ENCODE measurements at places on chromosomes 13 and 19. TPM values are rescaled to one million over a fixed set of nuclear protein-coding genes. Genes with fewer than 3 reads are reported as not detected.

DNA sequence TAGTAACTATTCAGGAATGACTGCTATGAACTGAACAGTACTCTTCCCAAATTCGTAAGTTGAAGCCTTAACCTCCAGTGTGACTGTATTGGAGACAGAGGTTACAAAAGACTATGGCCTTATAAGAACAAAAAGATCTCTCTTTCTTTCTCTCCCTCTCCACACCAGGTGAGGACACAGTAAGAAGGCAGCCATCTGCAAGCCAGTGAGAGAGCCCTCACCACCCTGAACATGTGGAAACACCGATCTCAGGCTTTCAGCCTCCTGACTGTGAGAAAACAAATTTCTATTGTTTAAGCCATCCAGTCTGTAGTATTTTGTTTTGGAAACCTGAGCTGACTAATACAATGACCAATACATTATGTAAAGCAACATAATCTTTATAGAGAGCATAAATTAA lies 888.9 kb downstream of the SLITRK1 start:
- no peak overlapping the region for H3K27ac ChIP-seq
- no peak for DNase-seq
- no peak overlapping the region for H3K4me3 ChIP-seq
- H3K4me1 ChIP-seq, result no peaks in the 10 kb centered on the region
- H3K27me3 ChIP-seq, result no peaks in the 10 kb centered on the region

DNA sequence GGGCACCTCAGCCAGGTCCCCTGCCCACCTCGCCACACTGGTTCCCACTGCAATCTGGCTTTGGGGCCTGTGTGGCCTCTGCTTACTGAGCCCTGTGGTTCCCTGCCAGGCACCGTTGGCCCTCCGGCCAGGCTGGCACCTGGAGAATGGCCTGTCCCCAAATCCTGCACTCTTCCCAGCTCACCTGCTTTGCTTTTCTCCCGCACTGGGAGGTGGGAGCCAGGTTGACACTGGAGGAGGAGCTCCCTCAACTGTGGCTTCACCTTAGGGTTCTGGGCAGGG lies 97.0 kb downstream of the SCGB2B2 start:
- H3K36me3 ChIP-seq, result no peaks in the 10 kb centered on the region
- H3K4me3 ChIP-seq, result no peak overlapping the region
- H3K4me1 ChIP-seq, result no peaks in the 10 kb centered on the region

DNA sequence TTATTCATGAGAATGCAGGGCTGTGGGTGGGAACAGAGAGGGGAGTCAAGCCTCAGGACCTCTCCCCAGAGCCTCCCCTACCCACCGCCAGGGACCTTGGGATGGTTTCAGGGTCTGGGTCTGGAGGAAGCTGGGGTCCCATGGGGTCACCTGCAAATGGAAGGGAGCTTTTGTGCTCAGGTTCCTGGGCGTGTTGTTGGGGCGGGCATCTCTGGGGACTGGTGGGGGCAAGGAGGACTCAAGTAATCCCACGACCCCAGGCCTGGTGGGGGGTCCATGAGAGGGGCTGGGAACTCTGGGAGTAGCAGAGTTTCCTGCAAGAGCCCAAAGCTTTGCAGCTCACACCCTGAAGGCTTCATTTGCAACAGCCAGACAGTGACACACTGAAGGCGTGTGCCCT lies 60.2 kb downstream of the UNC13A start:
- no peaks in the 10 kb centered on the region for H3K4me1 ChIP-seq
- no peak for DNase-seq
- peaks cover 28% of the 10 kb centered on the region for H3K36me3 ChIP-seq
- peaks cover 6% of the 10 kb centered on the region for H3K27me3 ChIP-seq

DNA sequence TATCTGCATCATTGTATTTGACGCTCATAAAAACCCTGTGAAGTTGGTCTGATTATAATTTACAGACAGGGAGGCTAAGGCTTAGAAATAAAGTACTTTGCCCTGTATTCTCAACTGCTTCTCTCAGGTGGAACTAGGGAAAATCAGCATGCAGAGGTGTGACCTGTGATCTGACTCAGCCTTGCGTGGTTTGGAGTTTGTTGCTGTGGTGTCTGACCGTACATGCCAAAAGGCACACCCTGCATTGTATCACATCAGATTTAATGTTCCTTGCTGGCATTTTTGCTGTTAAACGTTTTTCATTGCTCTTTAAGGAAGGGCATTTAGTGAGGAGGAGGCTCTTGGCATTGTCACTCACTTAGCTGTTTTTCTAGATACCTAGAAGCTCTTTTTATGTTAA lies 58.8 kb upstream of the C1QTNF9B start:
- no peak overlapping the region for H3K27ac ChIP-seq
- no peak for DNase-seq
- H3K36me3 ChIP-seq, result no peaks in the 10 kb centered on the region

DNA sequence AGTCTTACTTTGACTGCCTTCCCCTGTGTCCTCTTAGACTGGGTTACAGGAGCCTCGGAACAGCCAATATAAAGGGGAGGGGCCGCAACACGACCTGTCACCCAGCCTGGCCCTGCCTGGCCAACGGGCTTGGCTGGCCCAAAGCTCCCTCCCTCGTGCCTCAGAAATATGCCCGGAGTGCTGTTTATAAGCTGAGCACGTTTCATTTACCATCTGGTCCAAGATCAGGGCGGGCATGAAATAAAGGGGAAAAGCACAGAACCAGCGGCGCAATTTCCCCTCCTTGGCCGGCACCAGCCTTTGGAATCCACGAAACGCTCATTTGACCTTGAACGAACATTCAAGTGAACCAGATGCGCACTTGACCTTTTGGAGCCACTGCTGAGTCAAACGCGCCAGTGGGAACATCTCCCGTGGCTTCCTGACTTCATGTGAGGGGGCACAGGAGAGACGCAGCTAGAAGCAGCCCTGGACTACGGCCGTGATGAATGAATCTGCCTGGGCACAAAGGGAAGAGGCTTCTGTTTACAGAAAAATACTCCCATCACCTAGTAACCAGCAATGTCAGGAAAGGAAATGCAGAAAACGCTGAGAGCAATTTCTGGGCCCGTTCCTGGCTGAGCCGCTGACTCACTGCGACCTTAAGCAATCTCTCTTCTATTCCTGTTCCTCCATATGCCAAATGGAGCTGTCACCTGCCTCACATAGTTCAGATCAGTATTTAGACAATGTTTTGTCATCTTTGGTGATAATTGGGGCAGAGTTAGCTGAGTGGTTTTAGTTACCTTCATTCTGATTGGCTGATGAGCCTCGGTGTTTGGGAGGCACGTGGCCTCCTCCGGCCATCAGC lies 53.3 kb downstream of the RFX2 start:
- peaks cover 6% of the 10 kb centered on the region for H3K36me3 ChIP-seq
- H3K27ac ChIP-seq, result no peak overlapping the region

DNA sequence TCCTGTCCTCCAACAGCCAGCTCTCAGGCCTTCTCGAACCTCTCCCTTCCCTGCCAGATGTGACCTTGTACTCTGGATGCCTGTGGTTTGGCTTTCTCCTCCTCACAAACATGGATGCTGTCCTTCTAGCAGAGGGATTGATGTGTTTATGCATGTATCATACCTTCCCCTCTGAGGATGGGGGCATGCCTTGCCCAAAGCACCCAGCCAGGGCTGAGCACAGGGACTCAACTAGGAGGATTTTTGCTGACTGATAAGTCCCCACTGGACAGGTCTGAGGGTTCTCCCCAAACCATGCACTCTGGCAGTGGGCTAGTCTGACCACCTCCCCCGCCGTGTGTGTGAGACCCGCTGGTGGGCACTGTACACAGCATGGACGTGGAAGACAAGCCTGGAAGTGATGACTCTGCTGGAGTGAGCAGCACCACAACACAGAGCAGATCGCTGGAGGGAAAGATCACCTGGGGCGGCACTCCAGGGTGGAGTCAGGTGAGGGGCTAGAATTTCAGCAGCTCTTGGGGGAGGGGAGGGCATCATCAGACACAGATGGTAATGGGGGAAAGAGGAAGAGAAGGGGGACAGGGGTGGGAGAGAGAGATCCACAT lies 360.3 kb upstream of the ZNF507 start:
- no peaks in the 10 kb centered on the region for H3K36me3 ChIP-seq
- no peak overlapping the region for H3K27ac ChIP-seq
- no peak overlapping the region for H3K4me3 ChIP-seq
- no peak for DNase-seq
- H3K4me1 ChIP-seq, result no peaks in the 10 kb centered on the region

- no peaks in the 10 kb centered on the region for H3K4me1 ChIP-seq
- no peak for DNase-seq
- no peaks in the 10 kb centered on the region for H3K36me3 ChIP-seq
- H3K27ac ChIP-seq, result no peak overlapping the region
- no peak overlapping the region for H3K4me3 ChIP-seq
These were observed 79.9 kb upstream of the GPC6 start for GRCh38 chr13:93146584-93147297.

DNA sequence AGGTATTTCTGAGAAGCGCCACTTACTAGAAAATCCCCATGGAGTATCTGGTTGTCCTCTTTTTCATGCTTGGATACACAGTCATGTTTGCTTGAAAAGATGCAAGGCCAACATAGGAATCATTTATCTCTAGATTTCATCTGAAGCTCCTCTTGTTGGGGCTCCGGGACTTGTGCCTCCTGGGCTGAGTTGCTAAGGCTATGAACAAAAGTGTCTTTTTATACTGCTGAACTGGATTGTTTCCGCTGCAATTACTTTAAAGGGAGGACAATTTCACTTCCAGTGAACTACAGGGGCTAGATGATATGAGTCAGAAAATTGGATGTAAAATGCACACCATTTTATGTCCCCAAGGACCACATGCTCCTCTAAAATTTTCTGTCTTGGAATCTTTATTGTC lies 114.1 kb downstream of the TNFSF13B start:
- H3K27me3 ChIP-seq, result peaks cover 2% of the 10 kb centered on the region
- H3K27ac ChIP-seq, result no peak overlapping the region
- H3K36me3 ChIP-seq, result no peaks in the 10 kb centered on the region
- H3K4me1 ChIP-seq, result peaks cover 5% of the 10 kb centered on the region
- DNase-seq, result no peak

DNA sequence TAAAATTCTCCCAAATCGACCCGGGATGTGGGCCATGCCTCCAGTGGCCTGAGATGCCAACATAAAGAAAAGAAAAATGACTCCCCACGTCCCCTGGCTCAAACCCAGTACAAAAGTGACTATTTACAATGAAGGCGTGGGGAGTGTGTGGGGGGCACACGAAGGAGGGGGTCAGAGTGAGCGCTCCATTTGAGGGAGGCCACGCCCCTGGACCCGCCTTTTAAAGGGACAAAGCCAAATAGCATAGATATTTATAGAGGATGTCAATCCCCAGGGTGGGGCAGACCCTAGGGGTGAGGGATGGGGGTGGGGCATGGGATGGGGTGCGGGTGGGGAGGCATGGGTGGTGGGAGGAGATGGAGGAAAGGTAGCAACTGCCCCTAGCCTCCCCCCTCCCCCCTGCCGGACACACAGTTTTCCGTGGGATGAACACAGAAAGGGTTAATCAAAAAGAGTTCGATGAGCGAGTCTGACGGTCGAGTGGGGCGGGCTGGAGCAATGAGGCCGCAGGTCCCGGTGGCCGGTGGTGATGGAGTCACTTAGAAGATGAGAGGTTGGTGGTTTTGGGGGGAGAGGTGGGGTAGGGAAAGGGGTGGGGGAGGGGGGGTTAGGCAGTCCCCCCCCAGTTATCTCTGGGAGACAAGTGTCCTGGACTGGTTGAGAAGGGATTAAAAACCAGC lies 20.1 kb upstream of the NANOS2 start:
- H3K27me3 ChIP-seq, result peaks cover 5% of the 10 kb centered on the region
- H3K36me3 ChIP-seq, result peaks cover 6% of the 10 kb centered on the region
- no peak overlapping the region for H3K4me3 ChIP-seq

DNA sequence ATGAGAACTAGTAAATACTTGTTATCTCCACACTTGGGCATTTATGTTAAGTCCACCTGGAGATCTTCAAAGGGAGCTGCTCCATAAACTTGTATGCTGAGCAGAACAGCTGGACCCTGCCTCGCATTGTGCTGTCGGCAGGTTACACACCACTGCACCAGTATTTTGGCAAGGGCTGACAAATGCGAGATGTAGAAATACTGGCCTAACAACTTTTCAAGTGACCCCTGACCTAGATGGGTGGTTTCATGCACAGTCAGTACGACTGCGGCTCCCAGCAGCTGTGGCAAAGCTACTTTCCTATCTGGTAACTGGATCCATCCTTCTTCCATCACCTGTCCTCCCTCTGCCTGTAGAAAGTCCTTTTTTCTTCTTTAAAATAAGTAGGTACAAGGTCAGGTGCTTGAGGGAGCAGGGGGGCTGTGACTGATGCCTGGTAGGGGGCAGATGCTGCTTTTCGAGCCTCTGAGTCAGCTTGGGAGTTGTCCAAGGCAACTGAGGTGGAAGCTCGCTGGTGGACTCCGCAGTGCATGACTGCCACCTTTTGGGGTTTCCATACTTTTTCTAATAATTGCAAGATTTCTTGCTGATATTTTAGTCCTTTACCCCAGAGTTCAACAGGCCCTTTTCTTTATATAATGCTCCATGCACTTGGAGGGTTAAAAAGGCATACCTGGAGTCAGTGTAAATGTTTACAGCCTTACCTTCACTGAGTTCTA lies 86.8 kb downstream of the SLC25A15 start:
- no peak overlapping the region for H3K27ac ChIP-seq
- H3K4me1 ChIP-seq, result no peaks in the 10 kb centered on the region
- peaks cover 4% of the 10 kb centered on the region for H3K27me3 ChIP-seq
- no peak for DNase-seq
- no peak overlapping the region for H3K4me3 ChIP-seq
- H3K36me3 ChIP-seq, result peaks cover 25% of the 10 kb centered on the region

DNA sequence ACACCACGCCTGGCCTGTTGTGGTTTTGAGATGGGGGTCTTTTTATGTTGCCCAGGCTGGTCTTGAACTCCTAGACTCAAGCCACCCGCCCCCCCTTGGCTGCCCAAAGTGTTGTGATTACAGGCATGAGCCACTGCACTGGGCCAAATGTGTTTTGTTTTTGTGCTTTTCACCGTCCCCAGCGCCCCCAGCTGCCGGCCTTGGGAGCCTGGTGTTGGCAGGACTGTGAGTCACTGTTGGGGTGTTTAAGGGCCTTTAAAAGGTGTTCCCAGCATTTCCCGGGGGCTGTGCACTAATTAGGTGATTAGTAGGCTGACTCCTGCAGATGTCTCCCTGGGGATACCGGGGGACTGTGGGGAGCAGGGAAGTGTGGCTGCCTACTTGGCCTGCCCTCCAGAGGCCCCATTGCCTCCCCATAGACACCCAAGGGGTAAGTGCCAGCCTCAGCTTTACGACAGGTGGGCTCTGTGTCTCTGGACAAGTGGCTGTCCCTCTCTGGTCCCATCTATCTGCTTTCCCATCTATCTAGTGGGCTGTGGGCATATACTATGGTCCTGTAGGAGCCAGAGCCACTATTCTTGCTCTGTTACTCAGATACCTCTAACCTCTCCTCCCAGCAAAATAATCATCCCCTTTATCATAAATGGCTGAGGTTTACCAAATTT lies 11.8 kb upstream of the TLE5 start:
- peaks cover 7% of the 10 kb centered on the region for H3K27me3 ChIP-seq
- no peak for DNase-seq
- H3K36me3 ChIP-seq, result no peaks in the 10 kb centered on the region

DNA sequence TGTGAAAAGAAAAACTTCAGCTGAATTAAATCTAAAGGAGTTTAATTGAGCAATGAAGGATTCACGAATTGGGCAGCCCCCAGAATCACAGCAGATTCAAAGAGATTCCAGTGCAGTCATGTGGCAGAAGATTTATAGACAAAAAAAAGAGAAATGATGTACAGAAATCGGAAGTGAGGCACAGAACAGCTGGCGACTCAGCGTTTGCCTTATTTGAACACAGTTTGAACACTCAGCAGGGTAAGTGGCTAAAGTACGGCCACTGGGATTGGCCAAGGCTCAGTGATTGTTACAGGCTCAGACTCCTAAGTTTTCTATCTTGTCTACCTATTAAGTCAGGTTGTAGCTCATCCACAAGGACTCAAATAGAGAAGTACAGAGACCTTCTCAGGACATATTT lies 11.6 kb upstream of the CFAP97D2 start:
- H3K4me1 ChIP-seq, result peaks cover 6% of the 10 kb centered on the region
- H3K27ac ChIP-seq, result no peak overlapping the region
- no peaks in the 10 kb centered on the region for H3K36me3 ChIP-seq
- no peak overlapping the region for H3K4me3 ChIP-seq

The TRPM4 gene
- total RNA-seq, result 54.1 TPM

The CBLC gene
- not detected for total RNA-seq

The ATP4B gene
- total RNA-seq, result not detected

The LRRC63 gene
- total RNA-seq, result not detected
